ENCODE measurements at places on chromosomes 3 and 15.

DNA sequence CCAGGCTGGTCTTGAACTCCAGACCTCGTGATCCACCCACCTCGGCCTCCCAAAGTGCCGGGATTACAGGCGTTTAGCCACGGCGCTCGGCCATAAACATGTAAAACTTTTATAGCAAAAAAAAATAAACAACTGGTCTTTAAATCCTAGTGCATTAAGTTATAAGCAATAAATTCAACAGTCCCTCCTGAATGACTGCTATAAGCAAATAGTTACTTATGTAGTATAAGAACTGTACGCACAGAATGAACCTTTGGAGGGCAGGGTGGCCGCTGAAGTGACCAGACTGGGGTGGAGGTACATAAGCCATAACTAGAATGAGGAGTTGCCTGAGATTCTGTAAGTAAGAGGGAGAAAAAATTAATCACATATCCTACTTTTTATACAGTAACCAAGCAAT lies 12.6 kb downstream of the CCDC14 start:
- DNase-seq: no peak

- DNase-seq: no peak
These were observed 17.9 kb upstream of the RTP2 start for GRCh38 chr3:187720337-187720670.

- peak; percentile 49 for DNase-seq
These were observed 4.9 kb upstream of the IL17RD start for GRCh38 chr3:57169872-57170623.

DNA sequence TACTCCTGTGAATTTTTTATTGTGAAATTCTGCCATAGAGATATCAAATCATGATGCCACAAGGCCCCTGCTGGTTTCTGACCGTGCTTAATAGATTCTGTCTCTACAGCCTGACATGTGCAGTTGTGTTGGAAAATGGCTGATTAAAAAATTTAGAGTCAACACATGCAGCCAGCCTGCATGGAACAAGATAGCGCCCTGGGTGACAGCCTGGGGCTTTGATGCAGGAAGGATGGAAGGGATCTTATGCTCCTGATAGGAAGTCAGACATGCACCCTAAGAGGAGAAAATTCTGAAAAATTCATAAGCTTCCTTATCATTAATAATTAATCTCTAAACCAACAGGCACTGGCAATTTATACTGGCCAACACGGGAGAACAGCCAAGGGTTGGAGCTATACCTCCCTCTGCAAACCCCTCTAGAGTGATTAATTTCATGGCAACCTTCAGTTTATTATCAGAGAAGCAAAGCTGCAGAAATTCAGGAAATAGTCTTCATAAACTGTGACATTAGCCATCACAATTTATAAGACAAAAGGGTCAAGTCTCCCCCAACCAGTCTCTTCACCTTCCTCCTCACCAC lies 198.4 kb downstream of the CADPS start:
- DNase-seq: no peak

DNA sequence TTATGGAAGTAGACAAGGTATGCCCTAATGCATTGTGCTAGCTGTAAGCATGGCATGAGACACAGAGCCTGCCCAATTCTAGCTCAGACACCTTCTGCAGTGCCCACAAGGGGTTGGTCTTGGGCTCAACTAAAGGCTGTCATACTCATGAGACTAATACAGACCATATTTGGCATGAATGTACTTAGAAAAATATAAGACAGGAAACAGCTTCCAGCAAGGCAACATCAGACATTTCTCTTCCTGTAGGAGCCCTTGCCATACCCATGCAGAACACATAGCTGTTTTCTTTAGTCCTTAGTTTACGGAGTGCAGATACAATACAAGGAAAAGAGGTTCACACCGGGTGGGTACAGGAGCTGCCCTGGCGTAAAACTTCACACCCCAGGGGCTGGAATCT lies 30.5 kb upstream of the NR1I2 start:
- DNase-seq: no peak

DNA sequence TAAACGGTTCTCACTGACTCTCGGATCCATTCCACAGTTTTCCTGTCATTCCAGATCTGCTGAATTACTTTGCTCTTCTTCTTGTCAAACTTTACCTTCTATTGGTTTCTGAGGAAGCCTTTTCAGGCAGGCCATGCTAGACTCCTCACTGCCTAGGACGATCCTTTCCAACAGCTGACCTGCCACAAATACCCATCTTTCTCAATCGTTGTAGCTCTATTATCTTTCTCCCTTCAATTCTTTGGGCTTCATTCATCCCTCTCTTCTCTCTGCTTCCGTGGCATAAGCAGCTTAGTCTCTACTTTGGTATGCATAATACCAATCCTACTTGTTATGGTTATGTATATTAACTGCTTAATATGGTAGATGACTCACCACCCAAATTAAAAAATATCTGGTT lies 421.8 kb downstream of the NLGN1 start:
- DNase-seq: no peak

DNA sequence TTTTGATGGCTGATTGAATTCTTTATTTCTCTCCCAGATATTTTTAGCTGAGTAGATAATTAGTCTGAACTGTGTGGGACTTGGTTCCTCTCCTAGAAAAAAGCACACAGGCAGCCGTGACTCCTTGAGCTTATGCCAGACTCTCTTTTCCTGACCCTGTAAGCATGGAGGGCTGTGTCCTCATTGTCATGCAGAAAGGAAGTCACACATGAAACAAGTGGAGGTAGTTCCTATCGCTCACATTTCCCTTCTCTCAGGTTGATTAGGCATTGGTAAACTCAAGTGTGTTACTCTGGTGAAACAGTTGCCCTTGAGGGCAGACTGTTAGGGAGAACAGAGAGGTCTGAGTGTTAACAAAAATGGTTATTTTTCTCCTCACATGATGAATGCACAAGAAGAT lies 6.3 kb upstream of the RTP4 start:
- no peak for DNase-seq

DNA sequence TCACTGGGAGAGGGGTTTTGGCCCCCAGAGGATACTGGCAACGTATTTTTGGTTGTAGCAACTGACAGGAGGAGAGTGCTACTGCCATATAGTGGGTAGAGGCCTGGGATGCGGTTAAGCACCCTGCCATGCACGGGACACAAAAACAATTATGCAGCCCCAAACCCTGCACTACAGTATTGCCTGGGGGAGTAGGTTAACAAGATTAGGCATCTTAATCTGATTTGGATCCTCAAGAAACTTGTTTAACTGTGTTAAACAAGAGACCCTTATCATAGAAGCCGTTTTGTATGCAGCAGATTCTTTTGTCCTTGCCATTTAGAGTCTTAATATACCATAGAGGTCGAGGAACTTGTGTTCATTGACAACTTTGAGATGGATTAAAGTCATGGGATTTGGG lies 3.4 kb downstream of the PHLDB2 start:
- DNase-seq: no peak

DNA sequence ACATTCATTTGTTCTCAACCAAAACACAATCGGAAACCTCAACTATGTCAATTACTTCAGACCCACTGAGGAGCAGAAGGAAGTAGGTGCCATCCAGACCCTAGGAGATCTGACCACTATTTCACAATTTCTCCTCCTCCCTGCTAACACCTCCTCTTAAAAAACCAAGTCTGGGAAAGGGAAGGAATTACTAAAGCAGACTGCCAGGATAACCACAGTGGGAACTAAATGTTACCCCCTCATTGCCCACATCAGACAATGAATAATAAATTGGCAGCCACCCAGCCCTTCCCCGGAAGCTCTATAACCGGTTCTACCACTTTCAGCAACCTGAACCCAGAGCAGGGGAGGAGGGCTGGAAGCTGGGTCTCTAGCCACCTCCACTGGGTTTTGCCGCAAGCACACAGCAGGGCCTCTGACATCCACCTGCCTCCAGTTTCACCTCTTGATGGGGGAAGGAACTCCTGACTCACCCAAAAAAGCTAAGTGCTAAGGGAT lies 17.6 kb downstream of the C15orf62 start:
- no peak for DNase-seq

DNA sequence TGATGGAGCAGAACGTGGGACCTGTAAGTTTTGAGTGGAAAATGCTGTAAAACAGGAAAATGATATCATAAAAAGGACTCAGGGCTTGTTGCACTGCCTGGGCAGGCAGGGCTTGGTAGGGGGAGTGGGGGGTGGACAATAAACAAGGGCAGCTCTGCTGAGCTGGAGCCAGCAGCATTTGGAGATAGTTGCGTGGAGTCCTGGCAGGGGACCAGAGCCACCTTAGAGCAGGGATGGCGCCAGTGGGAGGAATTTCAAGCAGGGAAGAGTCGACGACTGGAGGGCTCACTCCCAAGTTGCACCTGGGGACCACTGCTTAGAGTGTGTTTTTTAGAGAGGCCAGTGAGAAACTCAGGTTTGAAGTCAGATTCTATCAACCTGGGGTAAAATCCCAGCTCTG lies 22.7 kb upstream of the FRMD4B start:
- no peak for DNase-seq

- DNase-seq: peak; percentile 23
These were observed 1.1 kb downstream of the EDEM1 start for GRCh38 chr3:5188419-5189221.

GRCh38 chr15:101523560-101523940 lies 34.0 kb upstream of the PCSK6 start:
- DNase-seq: no peak

DNA sequence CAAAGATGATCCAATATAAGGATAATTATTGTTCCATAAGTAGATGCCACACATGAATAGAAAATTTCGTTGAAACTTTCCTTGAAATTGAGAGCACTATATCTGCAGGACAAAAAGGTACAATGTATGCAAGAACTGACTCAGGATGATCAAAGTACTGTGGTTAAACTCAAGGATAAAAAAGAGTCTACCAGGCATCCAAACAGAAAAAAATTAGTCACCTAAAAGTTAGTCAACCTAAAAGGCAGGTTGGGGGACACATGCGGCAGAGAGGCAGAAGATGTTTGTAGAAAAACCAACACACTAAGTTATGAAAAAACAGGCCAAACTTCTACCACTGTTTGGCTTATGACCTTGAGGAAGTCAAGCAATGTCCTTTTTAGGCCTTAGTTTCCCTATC lies 68.7 kb downstream of the GSK3B start:
- no peak for DNase-seq
